ENCODE measurements at places on chromosomes 13 and 19.
A peak's percentile ranks its signal among the peaks of the same experiment; 100 is the strongest.

DNA sequence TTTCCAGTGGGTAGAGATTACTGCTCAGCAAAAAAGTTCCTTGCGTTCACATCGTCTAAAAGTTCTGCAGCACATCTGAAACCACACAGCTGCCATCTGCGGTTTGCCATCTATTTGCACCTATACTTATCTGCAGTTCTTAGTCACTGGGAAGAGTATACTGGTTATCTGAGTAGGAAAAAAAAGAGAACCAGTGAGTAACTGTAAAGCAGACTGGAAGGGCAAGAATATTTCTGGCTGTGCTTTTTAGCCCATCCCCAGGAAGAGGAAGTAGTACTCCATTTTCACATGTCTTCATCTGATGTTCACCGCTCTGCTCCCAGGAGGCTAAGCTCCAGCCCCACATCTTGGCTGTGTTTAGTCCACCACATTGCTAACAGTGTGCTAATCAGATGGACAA lies 35.6 kb downstream of the EFNB2 start:
- DNase-seq = no peak

DNA sequence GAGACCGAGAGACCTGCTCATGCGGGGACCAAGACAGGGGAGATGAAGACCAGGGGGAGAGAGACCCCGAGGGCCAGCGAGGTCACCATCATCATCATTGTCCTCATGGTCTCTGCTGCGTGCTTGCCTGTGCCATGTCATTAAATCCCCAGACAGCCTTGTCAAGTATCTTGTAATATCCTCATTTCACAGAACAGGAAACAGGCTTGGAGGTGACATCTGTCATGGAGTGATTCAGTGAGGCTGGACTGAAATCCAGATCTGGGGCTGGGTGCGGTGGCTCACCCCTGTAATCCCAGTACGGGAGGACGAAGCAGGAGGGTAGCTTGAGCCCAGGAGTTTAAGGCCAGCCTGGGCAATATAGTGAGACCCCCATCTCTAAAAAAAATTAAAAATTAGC lies 5.9 kb upstream of the NANOS2 start:
- DNase-seq = no peak

GRCh38 chr19:55563261-55563690 lies 17.4 kb downstream of the ZNF579 start:
- no peak for DNase-seq

DNA sequence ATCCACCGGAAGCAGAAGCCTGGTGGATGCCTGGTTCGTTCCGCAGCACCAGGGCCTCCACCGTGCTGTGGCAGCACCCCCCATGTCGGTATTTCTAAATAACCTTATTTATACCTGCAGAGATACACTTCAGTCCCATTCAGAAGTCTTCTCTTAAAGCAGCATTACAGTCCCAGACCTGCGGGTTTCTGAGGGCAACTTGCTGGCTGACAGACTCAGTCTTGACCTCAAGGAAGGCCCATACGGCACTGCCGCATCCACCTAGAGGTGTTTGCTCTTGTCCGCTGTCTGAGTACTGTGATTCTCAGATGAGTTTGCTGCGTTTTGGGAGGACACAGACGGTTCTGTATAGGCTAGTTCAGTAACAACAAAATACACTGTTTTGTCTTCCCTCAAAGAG lies 16.9 kb upstream of the TEX29 start:
- no peak for DNase-seq

DNA sequence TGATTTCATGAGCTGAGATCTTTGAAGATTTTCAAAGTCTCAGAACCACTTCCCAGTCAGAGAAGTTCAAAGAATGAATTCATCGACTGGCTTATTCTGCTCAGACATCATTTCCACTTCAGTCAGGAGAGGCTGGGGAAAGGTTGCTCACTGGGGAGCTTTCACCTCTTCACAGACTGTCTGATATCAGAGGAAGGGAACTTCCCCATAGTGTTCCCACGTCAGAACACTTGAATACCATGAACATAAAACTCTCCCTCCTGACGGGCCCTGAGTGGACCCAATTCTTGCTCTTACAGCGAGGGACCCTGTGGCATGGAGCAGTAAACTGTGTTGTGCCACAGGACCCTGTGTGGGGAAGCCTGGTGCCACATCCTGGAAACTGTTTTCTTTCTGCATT lies 492.6 kb downstream of the COG6 start:
- no peak for DNase-seq

GRCh38 chr19:6890401-6890913 lies 3.1 kb downstream of the ADGRE1 start:
- no peak for DNase-seq

DNA sequence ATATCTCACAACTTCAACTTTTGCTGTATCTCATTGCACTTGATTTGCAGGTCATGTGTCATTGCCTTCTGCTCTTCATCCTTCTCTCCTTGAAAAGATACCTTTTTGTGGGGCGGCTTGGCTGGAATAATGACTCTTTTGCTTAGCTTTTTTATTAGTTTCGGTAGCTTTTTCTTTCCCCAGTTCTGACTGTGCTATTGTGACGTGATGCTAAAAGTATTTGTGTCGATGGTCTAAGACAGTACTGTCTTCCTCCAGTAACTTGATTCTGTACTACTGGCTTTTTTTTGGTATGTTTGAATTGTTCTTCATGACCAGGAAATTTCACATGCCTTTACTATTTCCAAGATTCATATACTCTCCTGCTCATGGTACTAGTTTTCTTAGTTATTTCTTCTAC lies 63.1 kb downstream of the SLITRK1 start:
- DNase-seq = no peak

GRCh38 chr19:17324357-17325114 lies 10.1 kb downstream of the ANO8 start:
- DNase-seq = no peak

GRCh38 chr19:13993590-13994300 lies 12.4 kb downstream of the RFX1 start:
- no peak for DNase-seq

DNA sequence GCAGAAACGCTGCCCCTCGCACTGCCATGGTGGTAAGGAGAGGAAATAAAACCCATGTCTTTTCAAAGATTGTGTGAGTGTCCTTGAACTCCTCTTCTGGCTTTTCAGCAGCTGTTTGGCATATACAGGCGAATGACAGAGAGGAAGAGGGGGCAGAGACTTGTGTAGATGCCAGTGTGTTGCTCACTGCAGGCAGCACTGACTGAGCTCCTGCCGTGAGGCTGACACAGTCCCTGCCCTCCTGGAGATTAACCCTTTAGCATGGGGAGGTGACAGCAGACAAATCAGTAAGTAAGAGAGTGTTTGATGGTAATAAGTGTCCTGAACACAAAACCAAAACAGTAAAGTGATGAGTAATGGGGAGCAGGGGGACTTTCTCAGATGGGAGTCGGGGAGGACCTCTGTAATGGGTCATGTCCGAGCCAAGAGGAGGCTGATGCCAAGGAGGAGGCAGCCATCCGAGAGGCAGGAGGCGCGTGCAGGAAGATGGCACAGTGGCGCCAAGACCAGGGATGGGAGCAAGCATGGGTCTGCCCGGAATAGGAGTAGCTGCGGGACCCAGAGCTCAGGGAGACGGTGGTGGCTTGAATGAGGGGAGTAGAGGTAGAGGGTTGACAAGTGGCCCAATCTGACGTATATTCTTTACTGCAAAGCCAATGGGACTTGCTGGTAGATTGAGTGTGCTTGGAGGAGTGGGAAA lies 182.2 kb downstream of the FOXO1 start:
- DNase-seq = no peak

DNA sequence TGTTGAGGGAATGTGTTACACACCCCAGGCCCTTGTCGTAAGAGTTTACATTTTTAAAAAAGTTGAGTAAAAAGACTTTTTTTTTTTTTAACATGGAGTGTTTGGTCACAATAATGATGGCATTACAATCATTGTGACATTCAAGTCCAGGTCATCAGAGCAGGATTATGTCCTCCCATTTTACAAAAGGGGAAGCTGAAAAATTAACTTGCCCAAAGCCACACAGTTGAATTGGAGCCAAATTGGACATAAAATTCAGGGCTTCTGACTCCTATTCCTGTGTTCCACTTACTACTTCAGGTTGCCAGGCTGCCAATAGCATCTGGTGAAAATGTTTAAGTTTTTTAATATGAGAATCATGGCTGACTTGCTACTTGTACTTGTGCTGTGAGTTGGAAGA lies 49.3 kb downstream of the DLEU7 start:
- no peak for DNase-seq

- DNase-seq = no peak
Measured at GRCh38 chr13:77067519-77067918, 40.6 kb upstream of the FBXL3 start.

DNA sequence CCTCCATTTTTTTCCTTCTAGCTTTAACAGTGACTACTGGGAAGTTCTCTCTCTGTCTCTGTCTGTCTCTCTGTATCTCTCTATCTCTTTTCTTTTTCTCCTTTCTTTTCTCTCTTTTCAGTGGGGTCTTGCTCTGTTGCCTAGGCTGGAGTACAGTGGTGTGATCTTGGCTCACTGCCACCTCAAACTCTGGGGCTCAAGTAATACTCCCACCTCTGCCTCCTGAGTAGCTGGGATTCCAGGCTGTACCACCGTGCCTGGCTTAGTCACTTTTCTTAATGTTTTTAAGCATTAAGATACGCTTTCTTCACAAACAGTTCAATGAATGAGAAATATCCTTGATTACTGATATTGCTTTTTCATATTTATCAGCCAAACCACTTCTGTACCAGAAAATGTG lies 13.1 kb downstream of the PCCA start:
- no peak for DNase-seq

GRCh38 chr13:95437561-95437960 lies 115.0 kb upstream of the CLDN10 start:
- DNase-seq = no peak

DNA sequence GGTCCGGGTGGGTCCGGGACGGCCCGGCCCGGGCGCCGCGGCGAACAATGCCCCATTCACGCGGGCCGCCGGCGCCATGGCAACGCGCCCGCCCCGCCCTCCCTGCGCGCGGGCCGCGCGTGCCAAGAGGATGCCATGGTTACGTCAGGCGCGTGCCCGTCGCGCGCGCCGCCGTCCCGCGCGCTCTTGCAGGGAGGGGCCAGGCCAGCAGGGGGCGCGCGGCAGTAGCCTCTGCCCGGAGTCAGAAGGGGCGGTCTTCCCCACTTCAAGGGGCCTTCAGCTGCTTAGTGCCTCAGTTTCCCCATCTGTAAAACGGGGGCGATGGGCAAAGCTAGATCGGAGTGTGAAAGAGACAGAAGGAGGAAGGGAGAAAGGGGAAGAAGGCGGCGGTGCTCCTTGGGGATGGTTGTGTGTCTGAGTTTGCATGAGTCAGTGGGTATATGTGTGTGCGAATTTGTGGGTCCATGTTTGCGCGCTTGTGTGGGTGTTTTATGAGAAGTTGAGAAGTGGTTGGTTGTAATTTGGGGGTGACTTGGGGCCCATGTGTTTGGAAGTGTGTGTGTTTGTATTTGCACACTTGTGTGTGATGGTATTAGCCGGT lies 11.6 kb upstream of the NFIX start:
- DNase-seq = peak; percentile 94

DNA sequence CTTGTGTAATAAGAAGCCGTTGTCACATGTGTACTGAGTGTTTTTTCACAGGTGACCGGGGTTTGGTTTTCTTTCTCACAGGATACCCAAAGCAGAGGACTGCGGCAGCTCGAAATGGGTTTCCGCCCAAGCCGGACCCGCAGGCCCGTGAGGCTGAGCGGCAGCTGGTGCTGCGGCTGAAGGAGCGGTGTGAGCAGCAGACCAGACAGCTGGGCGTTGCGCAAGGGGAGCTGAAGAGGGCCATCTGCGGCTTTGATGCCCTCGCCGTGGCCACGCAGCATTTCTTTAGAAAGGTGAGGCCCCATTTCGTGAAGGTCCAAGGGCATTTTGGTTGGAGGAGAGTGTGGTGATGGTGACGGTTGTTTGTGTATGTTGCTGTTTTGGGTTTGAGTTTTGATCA lies 236.3 kb downstream of the SLC7A1 start:
- no peak for DNase-seq

DNA sequence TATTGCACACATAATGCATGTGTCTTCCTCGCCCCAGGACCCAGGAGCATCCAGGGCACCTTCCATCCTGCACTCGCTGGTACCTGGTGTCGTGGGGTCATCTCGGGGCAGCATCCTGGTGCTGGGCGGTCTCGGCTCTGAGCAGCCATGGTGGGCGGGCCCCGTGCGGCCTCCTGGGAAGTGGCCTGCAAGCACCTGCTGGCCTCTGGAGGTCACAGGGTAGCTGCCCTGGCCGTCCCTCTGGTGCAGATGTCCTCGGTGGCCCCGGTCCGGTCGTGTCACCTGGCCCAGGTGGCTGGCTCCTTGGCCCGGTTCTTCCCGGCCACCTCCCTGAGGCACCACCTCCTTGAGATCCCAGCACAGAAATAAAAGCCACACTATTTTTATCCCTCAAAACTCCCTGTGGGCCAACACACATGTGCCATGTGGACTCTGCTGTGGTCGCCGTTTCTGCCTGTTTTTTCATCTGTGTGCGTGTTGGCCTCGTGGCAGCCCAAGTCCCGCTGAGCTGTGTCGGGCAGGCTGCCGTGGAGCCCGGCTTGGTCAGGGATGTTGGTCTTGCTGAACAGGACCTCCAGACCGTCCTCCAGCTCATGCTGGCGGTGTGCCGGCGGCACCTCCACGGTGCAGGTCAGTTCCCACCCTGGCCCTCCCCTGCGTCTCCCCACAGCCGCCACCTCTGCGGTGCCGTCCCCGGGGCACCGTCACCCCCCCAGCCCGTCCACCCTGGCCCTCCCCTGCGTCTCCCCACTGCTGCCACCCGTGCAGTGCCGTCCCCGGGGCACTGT lies 5.0 kb upstream of the GZMM start:
- DNase-seq = no peak

GRCh38 chr19:45186509-45187334 lies 8.1 kb downstream of the BLOC1S3 start:
- no peak for DNase-seq

- peak; percentile 8 for DNase-seq
Measured at GRCh38 chr13:108120302-108120701, 95.0 kb downstream of the LIG4 start.

DNA sequence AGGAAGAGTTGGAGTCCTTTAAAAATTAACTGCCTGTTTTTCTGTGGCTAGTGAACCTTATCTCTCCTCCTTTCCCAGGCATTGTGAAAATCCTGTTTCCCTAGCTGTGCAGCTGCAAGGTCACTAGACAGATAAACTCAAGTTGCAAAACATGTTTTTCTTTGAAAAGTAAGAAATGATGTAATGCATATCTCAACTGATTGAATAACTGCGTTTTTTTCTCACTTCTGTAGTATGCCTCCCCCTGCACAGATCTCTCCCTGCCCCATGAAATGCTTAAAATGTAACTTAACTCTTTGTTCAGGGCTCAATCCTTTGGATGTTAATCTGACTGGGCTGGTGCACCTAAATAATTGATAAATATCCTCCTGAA lies 27.7 kb upstream of the CYSLTR2 start:
- no peak for DNase-seq

DNA sequence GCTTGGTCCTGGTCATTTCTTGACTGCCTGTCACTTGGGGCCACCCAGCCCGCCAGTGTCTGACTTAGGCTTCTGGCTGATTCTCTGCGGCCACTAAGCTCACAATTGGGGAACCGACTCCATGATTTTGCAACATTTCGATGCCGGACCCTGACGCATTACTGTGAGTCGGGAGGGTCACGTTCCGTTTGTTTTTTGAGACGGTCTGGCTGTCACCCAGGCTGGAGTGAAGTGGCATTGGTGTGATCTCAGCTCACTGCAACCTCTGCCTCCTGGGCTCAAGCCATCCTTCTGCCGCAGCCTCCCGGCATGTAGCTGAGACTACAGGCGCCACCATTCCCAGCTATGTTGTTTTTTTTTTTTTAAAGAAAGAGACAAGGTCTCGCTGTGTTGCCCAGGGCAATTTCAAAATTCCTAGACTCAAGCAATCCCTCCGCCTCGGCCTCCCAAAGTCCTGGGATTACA lies 3.2 kb upstream of the ADAT3 start:
- DNase-seq = no peak

Measured in hypothalamus (tissue), 51 donors.